Activated effector memory CD4-positive, alpha-beta T cell treated with Interleukin-2 at 50 U/mL for 16 hours (primary cell): ENCODE measurements at places on chromosomes 12 and 14.

DNA sequence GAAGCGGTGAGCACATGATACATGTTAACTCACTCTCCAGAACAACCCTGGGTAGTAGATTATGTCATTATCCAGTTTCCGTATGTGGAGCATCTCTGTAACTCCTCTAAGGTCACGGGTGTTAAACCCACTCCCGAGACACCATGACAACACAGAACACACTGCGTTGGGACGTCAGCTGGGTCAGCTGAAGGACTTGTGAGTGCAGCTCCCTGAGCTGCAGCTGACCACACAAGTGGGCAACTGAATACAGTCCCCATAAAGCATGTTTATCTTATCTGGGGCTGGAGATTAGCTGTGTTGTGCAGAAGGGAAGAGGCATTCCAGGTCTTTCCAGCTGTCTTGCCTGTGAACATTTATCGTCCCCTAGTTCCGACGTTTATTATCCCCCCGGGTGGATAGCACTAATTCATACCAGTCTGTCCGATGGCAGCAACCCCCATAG lies 211.5 kb downstream of the CHST11 start:
- DNase-seq, result no peak

- no peak for DNase-seq
Observed at GRCh38 chr14:105087963-105088811, 23.0 kb upstream of the GPR132 start.

DNA sequence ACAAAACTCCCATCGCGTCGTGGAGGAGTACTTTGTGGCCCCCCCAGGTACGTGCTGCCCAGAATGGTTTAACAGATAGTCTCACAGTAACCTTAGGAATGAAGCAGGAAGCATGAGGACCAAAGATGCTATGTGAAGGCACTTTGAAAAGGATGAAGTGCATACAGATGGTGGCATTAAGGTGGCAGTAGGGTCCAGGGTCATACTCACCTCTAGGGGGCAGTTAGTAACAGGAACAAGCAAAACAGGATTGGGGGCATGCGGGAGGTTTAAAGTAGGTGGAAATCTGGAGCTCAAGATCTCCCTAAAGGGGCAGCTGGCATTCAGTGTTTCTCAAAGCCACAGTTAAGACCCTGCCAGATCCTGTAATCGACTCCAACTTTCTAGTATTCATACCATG lies 10.9 kb downstream of the GATC start:
- DNase-seq, result no peak

DNA sequence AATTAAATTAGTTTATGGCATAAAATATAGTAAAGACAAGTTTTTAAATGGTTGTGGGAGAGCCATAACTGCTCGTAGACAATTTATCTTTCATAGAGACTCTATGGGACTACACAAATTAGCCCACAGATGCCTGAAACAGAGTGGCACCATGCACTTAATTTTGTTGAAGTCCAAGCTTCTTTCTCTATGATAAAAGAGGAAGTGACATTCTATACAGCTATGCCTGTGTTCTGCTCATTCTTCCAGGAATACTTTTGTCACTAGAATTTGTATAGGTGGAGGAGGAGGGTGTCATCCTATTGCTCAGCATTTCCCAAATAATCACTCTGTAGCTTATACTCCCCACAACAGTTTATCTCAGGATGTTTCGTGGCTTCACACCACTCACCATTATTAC lies 43.7 kb upstream of the KICS2 start:
- no peak for DNase-seq

- DNase-seq, result no peak
Observed at GRCh38 chr14:83534995-83535394, 1994.9 kb upstream of the FLRT2 start.

DNA sequence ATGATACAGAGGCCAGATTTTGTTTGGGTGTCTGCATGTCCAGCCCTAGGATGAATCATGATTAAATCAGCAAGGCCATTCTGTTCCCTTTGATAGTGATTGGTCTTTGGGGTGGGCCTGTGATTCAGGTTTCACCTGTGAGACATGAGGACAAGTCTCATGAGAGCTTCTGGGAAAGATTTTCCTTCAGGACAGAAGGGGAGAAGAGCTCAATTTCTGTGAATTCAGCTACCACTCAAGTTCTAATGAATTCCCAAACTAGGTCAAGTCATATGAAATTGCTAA lies 73.4 kb downstream of the ZNF664 start:
- DNase-seq, result no peak

GRCh38 chr14:37550511-37550910 lies 44.5 kb downstream of the FOXA1 start:
- DNase-seq, result no peak
